ENCODE measurements at places on chromosomes 11 and 22.

GRCh38 chr11:112289588-112290492 is 29.2 kb upstream of the PLET1 start:
- peak; percentile 72 for DNase-seq

GRCh38 chr22:40484906-40485669 is 114.7 kb downstream of the SGSM3 start:
- no peak for DNase-seq

DNA sequence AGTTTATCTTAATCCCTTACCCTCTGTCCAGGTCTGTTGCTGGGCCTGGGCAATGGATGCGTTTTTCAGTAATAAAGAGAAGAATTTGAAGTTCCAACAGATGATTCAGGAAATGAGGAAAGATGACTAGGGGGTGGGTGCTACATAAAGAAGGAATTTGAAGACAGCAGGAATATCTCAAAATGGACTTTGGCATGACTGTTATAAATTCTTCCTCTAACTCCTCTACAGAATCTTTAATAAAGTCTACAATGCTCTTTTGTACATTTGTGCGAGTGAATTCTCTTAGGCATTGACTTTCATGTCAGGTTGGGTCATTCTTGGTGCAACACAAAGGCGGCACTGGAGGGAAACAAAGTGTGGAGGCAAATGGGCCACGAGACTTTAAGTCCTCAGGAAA is 35.1 kb upstream of the PRSS23 start:
- no peak for DNase-seq

GRCh38 chr22:42993651-42994275 is 21.2 kb downstream of the PACSIN2 start:
- no peak for DNase-seq

GRCh38 chr11:69053169-69053477 is 4.4 kb downstream of the TPCN2 start:
- no peak for DNase-seq

GRCh38 chr22:27568265-27568664 is 233.3 kb downstream of the MN1 start:
- no peak for DNase-seq

DNA sequence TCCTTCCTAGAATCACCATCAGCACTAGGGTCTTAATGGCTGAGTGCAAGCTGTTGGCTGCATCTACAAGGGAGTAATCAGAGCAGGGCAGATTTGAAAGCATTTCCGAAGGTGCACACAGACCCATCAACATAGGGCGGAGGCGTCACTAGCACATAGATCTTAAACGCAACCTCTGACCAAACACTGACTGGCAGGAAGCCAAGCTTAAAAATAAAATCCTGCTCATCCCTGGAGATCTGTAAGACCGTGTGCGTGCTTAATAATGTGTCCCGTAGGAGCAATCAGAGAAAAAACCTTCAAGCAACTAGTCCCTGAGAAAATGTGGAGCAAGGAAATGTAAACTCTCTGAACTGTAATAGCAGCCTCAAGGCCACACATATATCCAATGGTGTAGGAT is 470.5 kb downstream of the ETS1 start:
- no peak for DNase-seq

GRCh38 chr11:75260396-75261170 is 20.0 kb downstream of the TPBGL start:
- no peak for DNase-seq

DNA sequence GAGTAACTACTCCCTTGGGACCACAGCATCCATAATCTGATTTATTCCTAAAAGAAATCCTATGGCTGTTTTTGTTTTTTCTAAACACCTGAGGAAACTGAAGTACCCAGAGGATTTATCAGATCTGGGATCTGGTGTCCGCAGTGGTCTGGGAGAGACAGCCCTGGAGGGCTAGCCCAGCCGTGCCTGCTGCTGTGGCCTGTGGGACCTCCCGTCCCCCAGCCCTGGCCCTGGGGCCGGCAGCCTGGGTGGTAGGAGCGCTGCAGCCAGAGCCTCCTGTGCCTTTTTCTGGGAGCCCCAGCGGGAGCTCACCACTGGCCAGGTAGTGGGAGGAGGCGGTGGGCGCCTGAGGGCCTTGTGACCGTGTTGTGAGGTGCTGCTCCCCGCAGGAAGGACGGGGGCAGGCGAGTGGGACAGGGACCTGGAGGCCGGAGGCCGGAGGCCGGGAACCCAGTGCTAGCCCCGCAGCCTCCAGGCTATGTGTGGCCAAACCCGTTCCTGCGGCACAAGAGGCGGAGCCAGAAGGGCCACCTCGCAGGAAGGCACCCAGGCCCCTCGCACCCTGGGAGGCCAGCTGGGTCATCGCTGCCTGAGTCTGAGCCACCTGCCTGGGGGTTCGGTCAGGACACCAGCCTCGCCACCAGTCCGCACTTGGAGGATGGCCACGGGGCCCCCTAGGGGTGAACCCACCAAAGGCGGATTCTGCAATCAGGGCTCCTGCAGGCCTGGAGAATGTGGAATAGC is 18.2 kb upstream of the C11orf96 start:
- DNase-seq: no peak

DNA sequence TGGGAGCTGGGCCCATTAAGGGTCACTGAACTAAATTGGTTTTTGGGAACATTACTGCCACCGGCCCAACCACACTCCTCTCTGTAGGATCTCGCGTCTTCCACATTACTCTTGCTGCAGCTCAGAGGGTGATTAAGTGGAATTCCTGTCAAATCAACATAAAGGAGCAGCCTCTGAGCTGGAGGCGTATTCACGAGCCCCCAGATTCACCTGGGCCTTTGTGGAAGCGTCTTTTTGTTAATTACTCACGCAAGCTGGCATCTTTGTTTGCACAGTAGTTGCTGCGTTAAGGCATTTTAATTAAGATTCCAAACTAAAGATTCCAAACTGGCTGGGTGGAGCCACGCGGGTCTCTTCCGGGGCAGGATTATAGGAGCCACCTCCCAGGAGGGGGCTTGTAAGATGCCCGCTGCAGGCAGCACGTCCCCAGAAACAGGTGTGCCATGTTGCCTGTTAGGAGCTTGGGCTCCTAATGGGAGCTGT is 21.5 kb upstream of the RFPL3 start:
- no peak for DNase-seq

DNA sequence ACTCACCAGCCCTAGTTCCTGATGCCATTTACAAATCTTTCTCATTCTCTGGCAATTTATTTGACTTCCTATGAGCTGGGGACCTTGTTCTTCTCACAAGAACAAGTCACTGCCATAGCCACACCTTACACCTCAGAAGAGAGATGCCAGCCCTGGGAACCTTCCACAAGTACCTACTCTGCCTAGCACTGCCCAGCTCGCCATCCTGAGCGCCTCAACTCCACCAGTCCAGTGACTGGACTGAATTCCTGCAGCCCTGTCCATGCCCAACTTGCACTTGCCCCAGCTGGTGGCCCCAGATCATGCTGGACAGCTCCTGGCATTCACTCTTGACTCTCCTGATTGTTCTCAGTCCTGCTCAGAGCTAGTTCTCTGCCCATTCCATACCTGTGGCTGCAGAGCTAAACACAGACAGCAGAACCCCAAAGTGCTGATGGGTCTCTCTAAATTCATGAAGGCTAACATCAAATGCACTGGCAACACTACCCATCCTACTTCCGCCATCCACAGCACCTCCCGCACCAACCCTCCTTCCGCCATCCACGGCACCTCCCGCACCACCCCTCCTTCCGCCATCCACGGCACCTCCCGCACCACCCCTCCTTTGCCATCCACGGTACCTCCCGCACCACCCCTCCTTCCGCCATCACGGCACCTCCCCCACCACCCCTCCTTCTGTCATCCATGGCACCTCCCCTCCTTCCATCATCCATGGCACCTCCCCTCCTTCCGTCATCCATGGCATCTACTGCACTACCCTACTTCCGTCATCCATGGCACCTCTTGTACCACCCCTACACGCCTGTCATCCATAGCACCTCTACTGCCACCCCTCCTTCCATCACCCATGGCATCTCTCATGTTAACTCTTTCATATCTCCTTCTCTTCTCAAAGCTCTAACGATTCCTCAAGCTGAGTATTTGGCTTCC is 23.6 kb upstream of the SLC25A1 start:
- no peak for DNase-seq

GRCh38 chr11:126420698-126421256 is 65.3 kb downstream of the ST3GAL4 start:
- DNase-seq: no peak

GRCh38 chr11:110763249-110764011 is 51.2 kb upstream of the ARHGAP20 start:
- no peak for DNase-seq

GRCh38 chr22:25566898-25567235 is 2.4 kb downstream of the GRK3 start:
- no peak for DNase-seq

GRCh38 chr11:132256528-132257279 is 886.3 kb downstream of the NTM start:
- DNase-seq: no peak

- peak; percentile 19 for DNase-seq
Observed at GRCh38 chr11:16924826-16925560, 89.2 kb downstream of the PLEKHA7 start.

- no peak for DNase-seq
Observed at GRCh38 chr11:103488031-103488461, 378.8 kb downstream of the DYNC2H1 start.

DNA sequence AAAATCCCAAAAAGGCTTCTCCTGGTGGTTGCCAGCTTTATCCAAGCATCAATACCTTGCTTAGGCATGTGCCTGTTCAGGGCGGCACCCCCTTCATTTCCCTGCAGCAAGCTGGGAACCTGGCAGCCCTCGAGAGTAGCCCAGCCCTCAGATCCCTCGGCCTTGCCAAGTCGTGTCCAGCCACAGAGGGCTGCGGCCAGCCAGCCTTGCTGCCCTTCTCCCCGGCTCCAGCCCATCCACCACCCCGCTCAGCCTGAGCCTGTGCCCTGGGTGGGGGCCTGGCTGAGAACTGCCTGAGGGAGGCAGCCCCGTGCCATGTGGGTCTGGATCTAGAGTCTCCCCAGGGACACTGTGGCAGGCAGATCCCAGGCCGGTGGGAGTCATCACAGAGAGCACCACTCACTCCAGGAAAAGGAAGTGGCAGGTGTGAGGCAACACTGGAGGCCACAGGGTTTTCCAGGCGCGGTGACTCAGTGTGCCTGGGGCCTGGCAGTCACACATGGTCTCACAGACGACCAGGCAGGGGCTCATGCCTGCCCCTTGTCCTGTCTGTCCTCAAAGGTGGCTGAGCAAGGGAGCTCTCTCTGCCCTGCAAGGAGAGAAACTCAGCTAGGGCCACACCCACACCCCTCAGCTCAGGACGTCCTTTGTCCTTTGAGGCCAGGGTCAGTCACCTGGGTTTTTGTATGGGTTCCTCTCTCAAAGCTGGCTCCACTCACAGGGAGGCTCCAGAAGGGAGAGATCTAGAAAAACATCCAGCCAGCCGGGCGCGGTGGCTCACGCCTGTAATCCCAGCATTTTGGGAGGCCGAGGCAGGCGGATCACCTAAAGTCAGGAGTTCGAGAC is 12.2 kb upstream of the CDC42BPG start:
- no peak for DNase-seq

DNA sequence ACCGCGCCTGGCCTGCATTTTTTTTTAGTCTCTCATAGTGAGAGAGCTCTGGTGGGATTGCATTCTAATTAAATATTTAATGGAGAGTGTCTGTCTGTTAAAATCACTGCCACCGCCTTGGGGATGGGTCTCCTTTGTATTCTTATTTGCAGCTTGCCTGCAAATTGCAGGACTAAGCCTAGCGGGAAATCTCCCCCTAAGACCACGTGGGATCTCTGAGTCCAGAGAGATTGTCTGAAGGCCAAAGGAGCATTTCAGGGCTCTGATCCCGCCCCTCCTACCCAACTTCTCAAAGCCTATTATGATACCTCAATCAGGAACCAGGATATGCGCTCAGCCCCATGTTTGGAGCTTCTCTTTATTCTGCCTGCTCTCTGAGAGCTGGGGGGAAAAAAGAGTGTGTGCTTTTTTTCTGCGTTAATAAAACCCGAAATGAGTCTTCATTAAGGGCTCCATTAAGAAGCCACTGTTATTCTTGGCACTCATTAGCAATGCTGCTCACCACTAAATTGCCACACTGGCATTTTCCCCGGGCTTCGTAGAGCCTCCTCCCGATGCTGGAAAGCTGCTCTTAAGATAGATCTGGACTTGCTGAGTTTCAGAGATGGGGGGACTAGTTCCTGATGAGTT is 92.9 kb upstream of the THY1 start:
- DNase-seq: no peak

DNA sequence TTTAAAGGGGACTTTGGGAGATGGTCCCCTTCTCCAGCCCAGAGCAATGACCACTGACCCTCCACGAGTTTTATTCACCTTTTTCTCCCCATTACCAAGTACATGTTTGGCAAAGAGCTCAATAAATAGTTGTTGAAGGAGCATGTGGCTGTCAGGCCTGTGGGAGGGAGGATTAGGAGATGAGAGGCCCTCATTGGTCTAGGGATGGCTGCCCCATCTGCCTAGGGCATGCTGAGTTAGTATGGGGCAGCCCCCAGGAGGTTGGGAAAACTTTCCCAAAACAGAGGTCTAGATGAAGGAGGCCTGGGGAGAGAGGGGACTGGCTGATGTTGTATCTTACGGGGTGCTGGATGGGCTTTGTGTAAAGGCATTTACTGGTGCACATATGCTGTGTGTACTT is 10.6 kb downstream of the MAFF start:
- no peak for DNase-seq

DNA sequence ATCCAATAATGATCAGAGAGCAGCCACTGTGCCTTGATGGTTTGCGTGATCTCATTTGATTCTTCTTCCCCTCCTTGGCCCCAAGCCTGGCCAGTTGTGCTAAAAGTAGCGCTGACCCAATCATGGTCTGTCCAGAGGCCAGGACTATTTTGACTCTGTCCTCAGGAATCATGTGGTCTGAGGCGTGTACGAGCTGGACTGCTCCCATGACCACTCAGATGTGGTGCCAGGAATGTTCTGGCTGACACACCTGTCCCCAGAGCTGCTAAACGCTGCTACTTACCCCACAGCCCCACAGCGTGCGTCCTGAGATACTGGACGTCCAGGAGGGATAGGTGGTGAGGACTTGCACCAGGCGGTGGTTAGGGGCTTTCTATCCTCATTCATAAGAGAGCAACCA is 70.5 kb downstream of the FEZ1 start:
- no peak for DNase-seq

DNA sequence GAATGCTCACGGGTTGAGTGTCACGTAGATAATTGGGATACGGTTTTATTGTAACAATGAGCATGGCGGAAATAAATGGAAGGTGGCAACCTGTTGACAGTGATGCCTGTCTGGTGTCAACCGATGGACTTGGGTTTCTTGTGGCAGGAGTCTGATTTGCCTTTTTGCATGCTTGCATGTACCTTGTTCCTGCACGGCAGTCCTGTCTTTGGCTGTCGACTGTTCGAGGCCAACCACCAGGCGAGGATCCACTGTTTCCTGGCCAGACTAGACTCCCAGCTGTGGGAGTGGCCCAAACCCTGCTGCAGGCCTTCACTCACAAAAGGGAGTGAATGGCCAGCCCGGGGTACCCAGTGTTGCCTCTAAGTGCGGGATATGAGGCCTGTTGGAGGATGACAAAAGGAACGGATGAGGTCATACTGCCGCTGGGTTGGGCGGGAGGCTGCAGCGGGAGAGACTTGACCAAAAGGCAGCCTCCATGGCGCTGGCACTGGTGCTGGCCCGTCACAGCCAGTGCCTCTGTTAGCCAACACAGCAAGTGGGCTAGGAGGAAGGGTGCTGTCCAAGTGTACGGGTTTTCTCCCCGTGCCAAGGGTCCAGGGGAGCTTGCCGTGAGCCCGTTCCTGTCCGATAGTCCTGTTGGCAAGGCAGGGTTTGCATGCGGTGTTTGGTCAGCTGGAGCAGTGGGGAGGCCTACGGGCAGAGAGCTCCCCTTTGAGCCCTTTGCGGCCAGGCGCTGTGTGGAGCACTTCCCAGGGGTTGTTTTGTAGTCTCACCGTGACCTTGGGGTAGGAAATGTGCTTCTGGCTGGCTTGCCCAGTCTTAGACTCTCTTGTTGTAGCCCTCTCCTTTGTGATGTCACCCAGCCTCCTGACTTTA is 974 bp downstream of the DGCR8 start:
- peak; percentile 11 for DNase-seq
